ENCODE measurements at places on chromosomes 5 and 9.

DNA sequence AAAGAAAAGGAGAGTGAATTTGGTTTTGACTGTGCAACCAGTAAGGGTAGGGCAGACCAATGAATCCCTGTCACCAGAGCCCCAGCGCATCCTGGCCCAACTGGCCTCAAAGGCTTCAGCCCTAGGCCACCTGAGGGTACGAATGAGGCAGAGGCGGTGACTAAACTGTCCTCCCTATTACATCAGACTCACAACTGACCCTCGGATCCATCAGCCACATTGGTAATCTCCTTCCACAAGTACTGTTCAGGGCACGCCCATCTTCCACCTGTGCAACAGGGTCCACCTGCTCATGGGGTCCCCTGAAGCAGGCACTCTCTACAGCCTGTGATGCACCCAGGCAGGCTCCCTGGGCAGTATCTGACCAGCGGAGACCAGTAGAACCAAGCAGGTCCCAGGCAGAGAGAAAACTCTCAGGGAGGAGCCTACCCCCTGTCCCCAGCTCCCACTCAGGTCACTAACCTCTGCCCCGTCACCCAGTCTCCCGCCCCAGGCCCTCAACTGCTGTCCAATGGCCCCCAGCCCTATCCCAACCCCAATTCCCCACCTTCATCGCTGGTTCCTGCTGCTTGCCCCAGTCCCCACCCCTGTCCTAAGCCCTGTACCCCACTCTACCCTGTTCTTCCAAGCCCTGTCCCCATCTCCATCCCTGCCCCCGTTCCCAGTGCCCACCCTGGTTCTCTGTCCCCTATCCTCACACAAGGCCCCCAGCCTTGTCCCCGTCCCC lies 904 bp downstream of the EDF1 start:
- DNase-seq, result no peak

DNA sequence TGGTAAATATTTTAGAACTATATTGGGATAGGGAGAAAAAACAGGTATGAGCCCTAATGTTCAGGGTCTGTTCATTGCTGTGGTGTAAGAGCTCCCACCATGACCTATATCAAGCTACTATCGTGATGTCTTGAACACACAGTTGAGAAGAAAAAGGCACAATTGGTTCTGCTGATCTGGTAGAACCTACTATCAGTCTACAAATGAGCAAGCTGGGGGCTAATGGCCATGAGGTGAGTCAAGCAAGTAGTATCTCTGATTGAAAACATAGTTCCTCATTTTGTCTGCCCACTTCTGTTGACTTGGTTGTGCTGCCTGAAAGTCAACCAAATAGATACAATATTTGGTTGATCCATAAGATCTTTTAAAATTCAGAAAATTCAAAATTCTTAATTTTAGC lies 1026.3 kb downstream of the CDH12 start:
- no peak for DNase-seq

DNA sequence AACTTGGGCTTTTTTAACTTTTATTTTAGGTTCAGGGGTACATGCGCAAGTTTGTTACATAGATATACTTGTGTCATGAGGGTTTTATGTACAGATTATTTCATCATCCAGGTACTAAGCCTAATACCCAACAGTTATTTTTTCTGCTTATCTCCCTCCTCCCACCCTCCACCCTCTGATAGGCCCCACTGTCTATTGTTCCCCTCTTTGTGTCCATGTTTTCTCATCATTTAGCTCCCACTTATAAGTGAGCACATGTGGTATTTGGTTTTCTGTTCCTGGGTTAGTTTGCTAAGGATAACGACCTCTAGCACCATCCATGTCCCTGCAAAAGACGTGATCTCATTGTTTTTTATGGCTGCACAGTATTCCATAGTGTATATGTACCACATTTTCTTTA lies 172.1 kb downstream of the SNCAIP start:
- DNase-seq, result no peak

- DNase-seq, result no peak
These were observed 686.7 kb downstream of the DTWD2 start for GRCh38 chr5:118301696-118302095.

DNA sequence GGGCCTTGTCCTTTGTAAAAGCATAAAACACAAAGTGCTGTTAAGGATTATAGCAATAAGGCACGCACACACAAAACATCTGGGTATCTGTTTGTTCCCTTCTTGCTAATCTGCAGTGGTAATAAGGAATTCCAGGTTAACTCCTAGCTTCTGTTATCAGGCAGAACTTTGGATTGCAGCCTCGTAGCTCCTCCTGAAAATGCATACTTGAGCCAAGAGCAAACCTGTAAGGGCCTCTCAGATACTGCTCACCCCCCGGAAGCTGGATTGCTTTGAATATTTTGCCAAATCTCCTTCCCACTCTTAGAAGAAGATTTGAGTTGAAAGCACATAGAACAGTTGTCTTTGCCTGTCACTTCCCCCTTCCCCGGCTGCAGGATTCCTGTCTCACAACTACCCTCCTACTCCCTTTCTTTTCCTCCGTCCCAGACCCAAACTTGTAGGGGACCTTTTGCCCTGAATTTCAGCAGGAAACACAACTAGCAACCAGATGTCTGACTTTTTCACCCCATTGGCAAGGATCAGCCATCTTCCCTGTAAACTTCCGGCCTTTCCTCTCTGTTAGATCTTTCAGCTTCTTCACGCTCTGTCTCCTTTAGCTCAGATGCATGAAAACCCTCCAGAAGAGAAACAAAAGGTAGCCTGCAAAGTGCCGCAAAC lies 28.2 kb upstream of the SMAD5 start:
- no peak for DNase-seq

GRCh38 chr9:14063756-14064155 lies 250.2 kb downstream of the NFIB start:
- no peak for DNase-seq

Data from activated CD4-positive, CD25-positive, alpha-beta regulatory T cell (primary cell).